ENCODE measurements at places on chromosomes 2 and 18. TPM values are rescaled to one million over a fixed set of nuclear protein-coding genes. Genes with fewer than 3 reads are reported as not detected.

The KCNJ13 gene
- total RNA-seq, result not detected

The DSG1 gene
- total RNA-seq, result 1.0 TPM

The CKAP2L gene
- total RNA-seq, result 0.36 TPM

The RTP5 gene
- total RNA-seq, result not detected

The LRRC30 gene
- total RNA-seq, result not detected

The ARHGAP15 gene
- 8.7 TPM for total RNA-seq

The NT5DC4 gene
- not detected for total RNA-seq

The TRIM54 gene
- total RNA-seq, result 258 TPM

The GCG gene
- total RNA-seq, result not detected

The NTSR2 gene
- total RNA-seq, result not detected

The SKOR2 gene
- total RNA-seq, result not detected

The REG1B gene
- total RNA-seq, result not detected

The IL36G gene
- total RNA-seq, result not detected

The TEX44 gene
- not detected for total RNA-seq

The PELI1 gene
- 7.0 TPM for total RNA-seq

The AQP12A gene
- total RNA-seq, result not detected

DNA sequence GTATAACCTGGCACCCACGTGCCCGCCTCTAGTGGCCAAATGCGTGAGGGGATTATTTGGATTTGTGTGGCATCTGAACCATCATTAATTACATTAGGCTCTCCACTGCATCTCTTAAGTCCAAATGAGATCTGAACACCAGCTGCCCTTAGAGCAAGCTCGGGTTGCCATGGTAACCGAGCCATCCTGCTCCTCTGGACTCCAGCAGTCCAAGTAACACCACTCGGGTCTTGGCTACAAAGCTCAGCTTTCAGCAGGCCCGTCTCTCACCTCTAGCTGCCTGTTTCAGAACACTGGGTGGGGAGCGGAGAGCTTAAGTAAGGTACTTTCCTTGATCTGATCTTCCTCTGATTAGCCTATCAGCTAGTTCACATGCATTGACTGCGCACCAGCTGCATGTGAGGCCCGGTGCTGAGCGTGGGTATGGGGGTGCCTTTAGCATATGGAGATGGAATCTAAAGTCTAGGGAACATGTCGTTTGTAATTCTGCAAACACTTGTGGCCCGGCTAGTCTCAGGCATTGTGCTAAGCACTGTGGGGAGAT lies 14.1 kb upstream of the CYS1 start:
- DNase-seq, result no peak

- no peak for DNase-seq
Observed at GRCh38 chr2:143819190-143819735, 690.0 kb downstream of the ARHGAP15 start.

DNA sequence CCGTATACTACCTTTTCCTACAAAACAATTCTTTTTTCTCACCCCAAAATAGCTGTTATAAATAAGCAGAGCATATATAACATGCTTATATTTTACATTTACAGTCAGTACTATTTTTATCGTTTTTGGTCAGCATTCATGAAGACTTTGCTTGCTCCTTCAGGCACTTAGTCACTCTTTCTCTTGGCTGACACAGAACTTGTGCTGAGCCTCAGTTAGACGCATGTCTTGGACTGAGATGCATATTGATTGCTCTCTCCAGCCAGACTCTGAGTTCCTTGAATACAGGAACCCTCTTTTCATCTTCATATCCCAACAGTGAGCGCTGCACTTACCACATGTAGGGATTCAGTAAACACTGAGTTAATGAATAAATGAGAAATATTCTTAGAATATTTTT lies 158.3 kb downstream of the RTN4 start:
- no peak for DNase-seq

- no peak for DNase-seq
Observed at GRCh38 chr2:212672186-212672585, 133.6 kb upstream of the ERBB4 start.

DNA sequence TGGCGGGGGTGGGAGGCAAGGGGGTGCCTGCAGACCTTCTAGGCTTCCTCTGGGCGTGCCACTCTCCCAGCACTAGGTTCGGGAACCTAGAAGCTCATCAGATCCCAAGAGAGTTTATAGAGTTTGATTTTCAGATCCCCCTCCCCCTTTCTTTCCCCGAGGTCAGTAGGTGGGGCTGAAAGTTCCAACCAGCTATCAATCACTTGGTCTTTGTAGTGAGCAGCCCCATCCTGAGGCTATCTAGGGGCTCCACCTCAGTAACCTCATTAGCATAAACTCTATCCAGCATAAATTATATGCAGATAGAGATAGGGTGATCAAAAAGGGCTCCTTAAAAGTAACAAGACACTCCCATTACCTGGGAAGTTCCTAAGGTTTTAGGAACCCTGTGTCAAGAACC lies 32.8 kb downstream of the ERLEC1 start:
- no peak for DNase-seq

DNA sequence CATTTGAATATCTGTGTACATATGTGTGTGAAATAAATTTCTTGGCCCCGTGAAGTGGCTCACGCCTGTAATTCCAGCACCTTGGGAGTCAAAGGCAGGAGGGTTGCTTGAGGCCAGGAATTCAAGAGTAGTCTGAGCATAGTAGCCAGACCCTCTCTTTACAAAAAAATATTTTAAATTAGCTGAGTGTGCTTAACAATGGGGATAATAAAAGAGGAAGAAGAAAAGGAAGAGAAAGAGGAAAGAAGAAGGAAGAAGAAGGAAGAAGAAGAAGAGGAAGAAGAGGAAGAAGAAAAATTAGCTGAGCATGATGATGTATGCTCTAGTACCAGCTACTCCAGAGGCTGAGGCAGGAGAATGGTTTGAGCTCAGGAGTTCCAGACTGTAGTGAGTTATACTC lies 52.1 kb upstream of the XPO1 start:
- no peak for DNase-seq

DNA sequence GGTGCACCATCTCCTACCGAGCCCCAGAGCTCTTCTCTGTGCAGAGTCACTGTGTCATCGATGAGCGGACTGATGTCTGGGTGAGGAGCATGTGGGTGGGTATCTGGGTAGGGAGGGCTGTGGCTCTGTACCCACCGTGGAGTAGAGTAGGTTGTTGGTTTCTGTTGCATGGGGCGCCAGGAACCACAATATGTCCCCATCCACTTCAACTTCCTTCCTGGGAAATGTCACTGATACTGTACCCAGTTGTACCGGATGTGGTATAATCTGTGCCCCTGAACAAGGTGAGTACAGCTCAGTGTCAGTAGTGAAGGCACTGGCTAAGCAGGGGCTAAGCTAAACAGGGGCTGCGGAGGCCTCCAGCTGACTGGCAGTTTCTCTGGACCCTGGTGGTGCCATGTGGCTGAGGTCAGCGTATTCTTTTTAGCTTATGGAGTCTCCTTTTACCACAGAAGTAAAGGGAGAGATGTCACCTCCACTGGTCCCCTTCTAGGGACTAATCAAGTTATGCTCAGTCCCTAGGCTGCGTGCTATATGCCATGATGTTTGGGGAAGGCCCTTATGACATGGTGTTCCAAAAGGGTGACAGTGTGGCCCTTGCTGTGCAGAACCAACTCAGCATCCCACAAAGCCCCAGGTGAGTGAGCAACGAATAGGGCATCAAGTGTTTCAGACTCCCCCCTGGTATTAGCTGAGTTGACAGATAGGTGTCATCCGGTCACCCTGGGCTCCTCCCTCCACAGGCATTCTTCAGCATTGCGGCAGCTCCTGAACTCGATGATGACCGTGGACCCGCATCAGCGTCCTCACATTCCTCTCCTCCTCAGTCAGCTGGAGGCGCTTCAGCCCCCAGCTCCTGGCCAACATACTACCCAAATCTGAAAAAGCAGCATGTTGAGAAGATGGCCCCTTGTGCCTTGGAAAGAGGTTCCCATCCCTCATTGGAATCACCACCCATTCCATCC lies 2.7 kb downstream of the STK16 start:
- DNase-seq, result no peak

DNA sequence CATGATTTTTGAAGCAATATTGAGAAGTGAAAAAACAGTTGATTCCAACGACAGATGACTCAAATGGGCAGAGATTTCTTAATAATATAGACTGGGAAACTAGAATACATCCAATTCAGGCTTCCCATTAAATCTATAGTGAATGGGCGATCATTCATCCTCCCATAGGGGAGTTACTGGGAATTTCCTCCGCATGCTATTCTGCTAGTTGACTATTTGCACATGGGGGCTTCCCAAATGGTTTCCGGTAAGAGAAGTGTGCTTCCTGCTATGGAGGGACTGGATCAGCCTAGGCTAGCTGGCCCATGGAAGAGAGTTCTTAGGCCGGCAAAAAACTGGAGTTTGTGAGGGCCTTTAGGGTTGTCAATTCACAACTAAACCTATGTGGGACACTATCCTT lies 2.6 kb upstream of the VAPA start:
- DNase-seq, result no peak

DNA sequence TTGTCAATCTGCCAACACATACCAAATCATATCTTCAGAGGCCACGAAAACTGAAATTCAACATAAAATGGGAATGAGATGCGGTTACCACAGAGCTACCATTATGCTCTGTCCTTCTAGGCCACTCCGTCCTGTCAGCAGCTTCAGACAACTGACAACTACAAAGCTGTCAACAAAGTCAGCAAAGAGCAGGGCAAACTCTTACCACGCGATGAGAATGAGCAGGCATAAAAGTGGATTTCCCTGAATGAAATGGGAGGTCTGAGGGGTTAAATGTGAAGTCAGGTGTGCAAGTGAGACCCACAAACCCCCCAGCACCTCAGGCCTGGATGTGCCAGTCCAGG lies 130.1 kb downstream of the LNPK start:
- DNase-seq, result no peak

DNA sequence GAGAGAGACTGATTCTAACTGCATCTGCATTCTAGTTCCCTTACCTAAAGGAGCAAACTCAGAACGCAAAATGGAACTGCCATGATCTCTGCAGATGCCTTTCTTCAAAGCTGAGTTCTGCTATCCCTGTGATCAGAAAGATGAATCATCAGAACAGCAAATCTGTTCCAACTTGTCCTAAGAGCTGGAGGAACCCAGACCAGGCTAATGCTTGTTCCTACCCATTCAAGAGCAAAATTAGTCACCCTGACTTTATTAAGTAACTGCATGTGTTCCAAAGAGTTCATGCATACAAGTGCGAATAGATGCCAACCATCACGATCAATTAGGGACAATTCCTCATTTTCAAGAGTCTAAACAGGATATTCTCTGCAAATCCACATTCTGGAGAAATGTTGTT lies 46.5 kb downstream of the MBP start:
- DNase-seq, result no peak

- DNase-seq, result no peak
Observed at GRCh38 chr2:184053326-184053725, 545.0 kb upstream of the ZNF804A start.

DNA sequence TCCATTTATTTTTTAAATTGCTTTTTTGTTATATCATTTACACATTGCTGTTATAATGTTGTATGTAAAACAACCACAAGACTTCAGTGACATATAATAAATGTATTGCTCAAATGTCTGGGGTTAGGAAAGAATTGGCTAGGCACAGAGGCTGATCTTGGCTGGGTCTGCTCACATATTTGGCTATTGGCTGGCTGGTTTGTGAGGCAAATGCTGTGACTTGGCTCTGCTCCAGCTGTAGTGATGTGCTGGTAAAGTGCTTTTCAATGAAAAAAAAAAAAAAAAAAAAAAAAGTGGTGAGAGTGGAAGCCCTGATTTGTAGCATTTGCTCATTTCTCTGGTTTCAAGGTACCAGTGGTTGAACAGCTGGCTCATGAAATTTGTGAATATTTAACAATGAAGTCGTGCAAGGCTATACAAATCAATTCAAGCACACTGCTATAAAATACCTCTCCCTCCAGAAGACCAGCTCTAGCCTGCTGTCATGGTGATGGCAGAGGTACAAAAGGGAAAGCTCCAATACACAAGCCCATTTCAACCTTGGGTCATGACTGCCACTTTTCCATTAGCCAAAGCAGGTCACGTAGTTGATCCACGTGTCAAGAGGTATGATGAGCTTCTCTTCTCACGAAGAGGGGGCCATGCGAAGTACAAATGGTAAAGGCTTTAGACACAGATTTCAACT lies 43.7 kb upstream of the RIT2 start:
- DNase-seq, result no peak

DNA sequence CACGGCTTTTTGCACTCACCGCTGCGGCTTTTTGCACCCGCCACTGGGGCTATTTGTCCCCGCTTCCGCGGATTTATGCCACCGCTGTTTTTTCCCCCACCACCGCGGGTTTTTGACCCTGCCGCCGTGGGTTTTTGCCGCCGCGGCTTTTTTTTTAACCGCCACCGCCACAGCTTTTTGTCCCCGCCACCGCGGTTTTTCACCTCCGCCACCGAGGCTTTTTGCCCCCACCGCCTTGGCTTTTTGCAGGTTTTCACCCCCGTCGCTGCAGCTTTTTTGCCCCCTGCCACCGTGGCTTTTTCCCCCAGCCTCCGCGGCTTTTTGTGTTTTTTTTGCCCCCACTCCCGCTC lies 2796.7 kb upstream of the TEKT4 start:
- no peak for DNase-seq

GRCh38 chr2:11079136-11079824 lies 76.0 kb upstream of the SLC66A3 start:
- no peak for DNase-seq

- DNase-seq, result no peak
Observed at GRCh38 chr2:201779901-201780673, 646 bp downstream of the ALS2 start.

DNA sequence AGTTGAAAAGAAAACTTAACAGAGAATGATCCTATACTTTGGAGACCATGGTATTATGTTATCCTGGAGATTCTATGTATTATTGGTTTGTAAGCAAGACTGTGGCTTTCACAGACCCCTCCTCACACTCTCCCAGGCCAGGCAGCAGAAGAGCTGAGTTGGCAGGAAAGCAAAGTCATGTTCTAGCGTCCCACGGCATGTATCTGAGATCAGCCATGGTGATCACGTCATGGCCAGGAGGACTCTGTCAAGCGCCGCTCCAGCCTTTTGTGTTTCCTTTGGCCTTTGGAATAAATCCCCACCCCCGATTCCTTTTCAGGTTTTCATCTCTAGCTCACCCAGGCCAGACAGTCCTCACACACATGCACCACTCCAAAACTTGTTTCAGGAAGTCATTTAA lies 39.1 kb downstream of the LRRC30 start:
- no peak for DNase-seq

DNA sequence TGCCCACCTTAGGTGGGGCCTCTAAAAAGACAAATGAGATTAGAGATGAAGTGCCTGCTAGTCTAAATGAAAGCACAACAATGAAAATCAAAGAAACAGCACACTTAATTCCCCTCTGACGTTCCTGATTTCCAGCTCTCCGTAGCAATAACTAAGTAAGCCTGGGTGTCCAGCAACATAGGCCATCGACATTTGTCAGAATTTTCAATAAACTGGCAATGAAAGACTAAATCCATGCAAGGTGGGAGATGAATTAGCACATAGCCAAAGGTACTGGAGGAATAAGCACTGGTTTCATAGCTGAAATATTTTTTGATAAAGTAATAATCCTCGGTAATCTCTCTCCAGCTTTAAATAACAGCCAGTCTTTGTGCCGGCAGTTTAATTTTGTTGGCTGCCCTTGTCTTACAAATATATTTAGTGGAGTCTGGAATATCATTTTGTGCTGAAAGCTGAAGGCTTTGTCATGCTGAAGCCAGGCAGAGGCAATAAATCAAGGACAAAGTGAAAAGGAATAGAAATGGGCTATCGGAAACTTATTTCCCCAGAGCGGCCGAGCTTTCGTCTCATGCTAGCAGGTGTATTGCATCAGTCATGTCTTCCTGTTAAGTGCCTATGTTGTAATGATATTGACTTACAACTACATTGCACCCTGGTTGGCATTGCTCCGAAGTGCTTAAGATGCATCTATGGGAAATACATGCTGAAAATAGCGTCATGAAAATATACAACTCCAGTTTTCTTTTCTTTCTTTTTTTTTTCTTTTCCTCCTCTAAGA lies 790.1 kb downstream of the CNTNAP5 start:
- no peak for DNase-seq
